ENCODE measurements at places on chromosomes 2 and 18.

DNA sequence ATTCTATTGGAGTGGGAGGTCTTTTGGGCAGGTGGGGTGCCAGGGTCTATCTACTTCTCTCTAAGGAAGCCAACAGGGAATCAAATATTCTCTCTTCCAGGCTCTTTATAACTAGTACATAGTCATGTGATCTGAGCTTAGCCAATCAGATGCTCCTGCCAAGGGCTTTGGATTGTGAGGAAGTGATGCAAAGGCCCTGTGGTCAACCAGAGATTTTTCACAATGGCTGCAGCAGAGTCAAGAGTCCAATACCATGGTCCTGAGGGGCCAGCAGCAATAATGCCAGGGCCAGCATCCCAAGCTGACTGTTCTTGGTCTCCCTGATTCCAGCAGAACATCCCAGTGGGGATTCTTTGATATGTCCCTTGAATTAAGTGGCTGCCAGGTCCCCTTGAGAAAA, 8.4 kb upstream of the C2orf72 start:
- DNase-seq = no peak

GRCh38 chr2:163613266-163613731, 122.5 kb downstream of the FIGN start:
- no peak for DNase-seq

GRCh38 chr18:61823595-61823994, 69.2 kb downstream of the RNF152 start:
- DNase-seq = no peak

DNA sequence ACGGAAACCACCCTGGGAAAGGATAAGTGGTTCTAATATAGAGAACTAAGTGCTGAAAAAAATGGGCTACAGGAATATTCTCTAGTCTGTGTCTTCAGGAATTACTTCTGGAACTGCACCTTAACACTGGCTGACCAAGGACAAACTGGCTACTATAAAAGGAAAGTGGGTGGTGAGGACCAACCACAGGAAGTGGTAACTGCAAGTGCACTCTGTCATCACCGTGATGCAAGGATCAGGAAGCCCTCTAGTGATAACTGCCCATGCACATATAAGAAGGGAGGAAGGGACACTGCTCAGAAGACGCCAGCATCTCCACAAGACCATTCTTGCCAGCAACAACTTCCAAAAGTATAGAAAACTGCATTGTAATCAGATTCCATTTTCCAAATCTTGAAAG, 424.4 kb upstream of the RGPD4 start:
- no peak for DNase-seq

GRCh38 chr2:239213643-239214101, 187.1 kb downstream of the HDAC4 start:
- no peak for DNase-seq

- DNase-seq = no peak
These were observed 324.8 kb downstream of the ARHGAP15 start for GRCh38 chr2:143453981-143454511.
